Stimulated activated CD4-positive, alpha-beta T cell treated with anti-CD3 and anti-CD28 coated beads, Interleukin-15, amount 100 ng/mL, for 1 hour (primary cell): ENCODE measurements at places on chromosomes 3 and 15.

GRCh38 chr15:70095408-70096214 lies 2.1 kb downstream of the TLE3 start:
- peak; percentile 45 for DNase-seq

DNA sequence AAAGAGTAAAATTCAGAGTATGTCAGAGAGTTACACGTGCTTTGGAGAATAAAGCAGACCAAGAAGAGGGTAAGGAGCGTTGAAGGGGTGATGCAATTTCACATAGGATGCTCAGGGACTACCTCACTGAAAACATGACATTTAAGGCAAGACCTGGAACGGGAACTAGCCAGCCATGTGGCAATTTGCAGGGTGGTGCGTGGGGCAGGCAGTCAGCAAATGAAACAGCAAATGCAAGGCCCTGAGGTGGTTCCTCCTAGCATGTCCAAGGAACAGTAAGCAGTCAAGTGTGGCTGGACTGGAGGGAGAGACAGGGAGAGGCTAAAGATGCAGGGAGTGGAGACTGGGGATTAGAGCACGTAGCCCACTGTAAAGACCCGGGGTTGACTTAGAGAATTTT lies 146.1 kb upstream of the LPP start:
- no peak for DNase-seq

GRCh38 chr3:115646027-115646690 lies 22.8 kb downstream of the GAP43 start:
- DNase-seq, result no peak

DNA sequence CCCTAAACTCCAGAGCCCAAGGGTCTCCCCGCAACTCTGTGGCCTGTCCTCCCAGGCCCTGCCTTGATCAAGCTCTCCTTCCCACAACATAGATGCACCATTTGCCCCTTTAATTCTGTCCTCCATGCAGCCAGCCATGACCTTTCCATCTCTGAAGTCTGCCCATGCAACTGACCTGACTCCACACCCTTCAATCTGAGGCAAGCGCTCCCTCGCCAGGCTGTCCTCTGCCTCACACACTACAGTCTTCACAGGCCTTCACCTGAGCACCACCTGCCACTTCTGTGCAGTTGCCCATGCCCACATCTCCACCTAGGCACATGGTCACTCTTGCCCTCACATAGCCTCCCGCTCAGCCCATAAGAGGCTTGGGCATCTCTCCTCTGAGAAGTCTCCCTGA lies 244.0 kb downstream of the OCA2 start:
- no peak for DNase-seq

GRCh38 chr3:106768941-106769480 lies 608.2 kb upstream of the CCDC54 start:
- no peak for DNase-seq

DNA sequence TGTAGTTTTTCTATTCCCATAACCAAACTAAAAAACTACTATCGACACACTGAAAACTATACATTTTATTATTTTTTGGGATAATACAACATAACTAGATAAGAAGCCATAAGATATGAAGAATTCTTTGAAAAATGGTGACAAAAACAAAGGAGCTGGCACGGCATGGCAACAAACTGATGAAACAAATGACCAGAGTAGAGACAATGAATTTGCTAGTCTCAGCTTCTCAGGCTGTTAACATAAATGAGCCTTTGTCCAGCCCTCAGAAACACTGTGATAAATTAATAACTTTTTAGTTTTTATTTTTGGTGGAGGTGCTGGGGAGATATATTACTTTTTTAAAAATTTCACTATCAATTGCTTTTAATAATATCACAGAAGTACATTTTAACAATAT lies 100.7 kb downstream of the SMARCC1 start:
- no peak for DNase-seq

DNA sequence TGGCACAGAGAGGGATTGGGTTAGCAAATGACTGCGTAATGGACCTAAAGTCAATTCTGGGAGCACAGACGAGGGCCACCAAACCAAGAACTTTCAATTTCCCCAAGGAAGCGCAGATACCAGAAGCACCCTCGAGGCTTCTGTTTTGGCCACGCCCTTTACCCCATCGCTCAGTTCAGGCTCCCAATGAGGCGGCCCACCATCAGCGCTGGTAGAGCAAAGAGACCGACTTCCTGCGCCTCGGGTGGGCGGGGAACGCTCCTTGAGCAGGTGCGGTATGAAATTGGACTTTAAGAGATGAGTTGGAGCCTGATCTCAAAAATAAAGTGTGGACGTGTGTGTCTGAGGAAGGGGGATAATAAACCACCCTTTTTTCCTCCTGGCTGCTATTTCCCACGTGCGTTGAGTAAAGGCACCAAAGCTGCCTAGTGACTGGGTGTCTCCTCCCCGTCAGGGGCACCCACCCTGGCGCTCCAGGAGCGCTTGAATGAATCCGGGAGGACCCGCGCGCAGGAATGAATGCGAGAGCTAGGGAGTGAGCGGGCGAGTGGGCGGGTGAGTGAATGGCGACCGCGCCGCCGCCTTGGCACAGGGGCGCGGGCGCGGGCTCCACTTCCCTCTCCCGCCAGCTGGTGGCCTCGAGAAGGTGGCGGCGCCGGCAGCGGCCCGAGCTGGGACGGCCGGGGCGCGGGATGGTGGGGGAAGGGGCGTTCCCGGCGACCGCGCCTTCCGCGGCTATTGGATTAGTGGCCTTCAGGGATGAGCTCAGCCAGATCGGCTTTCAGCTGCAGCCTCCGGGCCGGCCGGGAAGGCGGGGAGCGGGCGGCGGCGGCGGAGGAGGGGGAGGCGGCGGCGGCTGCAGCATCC lies at the start of gene SPSB4:
Gene SPSB4, plus strand, starts transcription at position 772 of the 867 bp plus-strand sequence. CDS start 14,758 bp downstream, outside the sequence.
- DNase-seq, result no peak

GRCh38 chr3:127700406-127700805 lies 27.7 kb downstream of the ABTB1 start:
- no peak for DNase-seq

DNA sequence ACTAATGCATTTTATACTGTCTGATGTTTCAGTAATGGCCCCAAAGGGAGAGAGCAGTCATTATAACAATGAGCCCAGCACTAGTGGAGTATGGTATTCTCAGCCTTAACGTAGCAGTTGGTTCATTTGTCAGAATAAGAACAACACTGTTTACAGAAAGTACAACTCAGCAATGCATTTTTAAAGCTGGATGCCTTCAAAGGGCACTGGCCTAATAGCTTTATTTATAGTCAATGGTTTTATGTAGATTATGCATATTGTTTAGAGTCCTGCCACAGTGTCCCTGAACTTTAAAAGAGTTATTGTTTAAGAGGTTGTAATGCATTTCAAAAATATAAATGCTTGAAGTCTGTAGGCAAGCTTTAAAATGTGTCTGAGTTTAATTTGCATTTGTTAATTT lies 211.1 kb downstream of the MCTP2 start:
- no peak for DNase-seq

DNA sequence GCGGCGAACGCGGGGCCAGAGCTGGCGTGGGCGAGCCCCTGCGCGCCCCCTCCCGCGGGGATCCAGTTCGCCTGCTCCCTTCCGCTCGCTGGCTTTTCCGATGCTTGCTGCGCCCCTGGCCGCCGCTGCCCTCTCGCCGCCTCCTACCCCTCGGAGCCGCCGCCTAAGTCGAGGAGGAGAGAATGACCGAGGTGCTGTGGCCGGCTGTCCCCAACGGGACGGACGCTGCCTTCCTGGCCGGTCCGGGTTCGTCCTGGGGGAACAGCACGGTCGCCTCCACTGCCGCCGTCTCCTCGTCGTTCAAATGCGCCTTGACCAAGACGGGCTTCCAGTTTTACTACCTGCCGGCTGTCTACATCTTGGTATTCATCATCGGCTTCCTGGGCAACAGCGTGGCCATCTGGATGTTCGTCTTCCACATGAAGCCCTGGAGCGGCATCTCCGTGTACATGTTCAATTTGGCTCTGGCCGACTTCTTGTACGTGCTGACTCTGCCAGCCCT lies 721 bp downstream of the P2RY1 start:
- no peak for DNase-seq

DNA sequence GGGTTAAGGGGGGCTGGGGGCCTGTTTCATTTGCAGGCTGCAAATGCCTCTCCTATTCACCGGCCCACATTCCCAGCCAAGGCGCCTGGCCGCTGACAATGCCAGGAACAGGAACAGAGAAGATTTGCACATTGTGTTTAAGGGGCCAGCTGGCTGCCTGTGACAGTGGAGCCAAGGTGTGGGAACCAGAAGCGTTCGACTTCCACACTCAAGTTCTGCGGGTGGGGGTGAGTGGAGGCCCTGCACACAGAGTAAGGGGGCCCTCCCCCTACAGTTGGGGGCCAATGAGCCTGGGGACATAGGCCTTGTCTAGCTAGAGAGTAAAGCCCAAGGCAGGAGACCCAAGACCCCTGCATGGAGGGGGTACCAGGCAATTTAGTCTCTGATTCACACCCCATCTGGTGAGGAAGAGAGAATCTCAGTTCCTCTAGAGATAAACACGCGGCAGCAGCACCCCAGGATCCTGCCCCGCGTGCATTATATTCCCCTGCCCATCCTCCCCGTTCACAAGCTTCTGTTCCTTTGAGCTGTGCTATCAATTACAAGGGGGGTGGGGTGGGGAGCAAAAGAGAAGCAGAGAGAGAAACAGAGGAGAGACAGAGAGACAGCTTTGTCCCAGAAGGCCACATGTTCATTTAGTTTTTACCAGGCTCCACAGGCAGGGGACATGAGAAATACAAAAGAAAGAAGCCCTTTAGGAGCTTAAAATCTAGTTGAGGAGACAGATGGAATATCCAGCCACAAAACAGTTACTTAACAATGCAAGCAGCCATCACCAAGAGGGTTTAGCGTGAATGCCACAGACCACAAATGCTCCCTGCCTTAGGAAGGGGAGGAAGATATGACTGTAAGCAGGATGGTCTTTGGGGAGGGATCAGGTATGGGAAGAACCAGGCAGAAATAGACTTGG lies 9.2 kb downstream of the IGDCC3 start:
- DNase-seq, result no peak

- DNase-seq, result no peak
These were observed 5.9 kb upstream of the FMN1 start for GRCh38 chr15:33200444-33200843.

DNA sequence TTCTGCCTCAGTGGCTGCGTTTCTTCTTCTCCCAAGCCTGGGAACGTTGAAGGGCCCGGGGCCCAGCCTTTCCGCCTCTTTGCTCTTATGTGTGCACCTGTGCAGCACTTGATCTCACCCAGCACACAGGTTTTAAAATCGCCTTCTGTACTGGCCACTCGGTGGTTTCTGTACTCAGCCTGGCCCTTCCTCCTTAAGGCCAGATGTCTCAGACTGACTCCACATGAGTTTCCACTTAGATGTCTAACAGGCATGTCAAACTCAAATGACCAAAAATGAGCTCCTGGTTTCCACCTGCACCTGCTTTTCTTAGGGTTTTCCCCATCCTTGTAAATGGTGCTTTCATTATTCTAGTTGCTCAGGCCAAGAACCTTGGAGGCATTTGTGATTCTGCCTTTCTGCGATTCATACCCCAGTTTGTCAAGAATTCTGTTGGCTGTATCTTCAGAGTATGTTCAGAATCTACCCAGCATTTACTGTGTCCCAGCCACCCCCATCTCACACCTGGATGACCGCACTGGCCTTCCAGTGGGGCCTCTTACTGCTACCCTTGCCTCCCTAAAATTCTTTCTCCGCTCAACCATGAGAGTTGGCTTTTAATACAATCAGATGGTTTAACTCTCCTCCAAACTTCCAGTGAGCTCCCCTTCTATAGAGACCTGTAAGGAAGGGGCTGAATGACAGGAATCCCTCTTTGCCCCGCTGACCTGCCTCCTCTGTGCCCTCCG lies 2.2 kb upstream of the TRAK1 start:
- no peak for DNase-seq

GRCh38 chr3:60282866-60283265 lies 968.4 kb downstream of the FHIT start:
- no peak for DNase-seq

GRCh38 chr15:48996276-48996675 lies 32.6 kb upstream of the SHC4 start:
- no peak for DNase-seq

- DNase-seq, result no peak
These were observed 598.6 kb upstream of the TBL1XR1 start for GRCh38 chr3:177795859-177796258.

GRCh38 chr3:34283751-34284150 lies 485.3 kb downstream of the PDCD6IP start:
- no peak for DNase-seq

GRCh38 chr3:42062464-42062863 lies 28.7 kb upstream of the TRAK1 start:
- no peak for DNase-seq

- DNase-seq, result no peak
These were observed 79.4 kb upstream of the PRR23E start for GRCh38 chr3:127113571-127113891.
